ENCODE measurements at places on chromosomes 16 and 17.

DNA sequence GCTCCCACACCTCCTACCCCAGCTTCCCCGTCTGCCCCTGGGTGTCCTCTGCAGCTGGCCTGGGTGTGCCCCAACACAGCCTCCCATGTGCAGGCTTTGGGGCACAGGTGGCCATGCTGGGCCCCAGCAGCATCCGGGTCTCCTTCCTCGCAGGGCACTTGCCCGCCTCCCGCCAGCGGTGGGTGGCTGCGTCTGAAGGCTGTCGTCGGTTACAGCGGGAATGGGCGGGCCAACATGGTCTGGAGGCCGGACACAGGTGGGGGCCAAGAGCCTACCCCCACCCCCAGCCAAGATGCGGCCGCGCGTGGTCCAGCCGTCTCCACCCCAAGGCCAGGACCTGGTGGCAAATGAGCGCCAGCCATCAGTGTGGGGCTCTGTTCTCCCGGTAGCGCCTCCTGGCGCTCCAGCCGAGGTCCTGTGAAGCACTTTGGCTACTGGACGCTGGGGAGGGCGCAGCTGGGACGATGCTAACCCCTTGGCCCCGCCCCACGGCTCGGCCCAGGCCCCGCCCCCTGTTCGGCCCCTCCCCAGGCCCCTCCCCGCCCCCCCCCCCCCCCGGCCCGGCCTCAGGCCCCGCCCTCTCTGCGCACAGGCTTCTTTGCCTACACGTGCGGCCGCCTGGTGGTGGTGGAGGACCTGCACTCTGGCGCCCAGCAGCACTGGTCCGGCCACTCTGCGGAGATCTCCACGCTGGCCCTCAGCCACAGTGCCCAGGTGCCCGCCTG lies 7.3 kb upstream of the RHOT2 start:
- DNase-seq: no peak

GRCh38 chr17:41419716-41420115 lies 4.7 kb downstream of the KRT37 start:
- DNase-seq: no peak

DNA sequence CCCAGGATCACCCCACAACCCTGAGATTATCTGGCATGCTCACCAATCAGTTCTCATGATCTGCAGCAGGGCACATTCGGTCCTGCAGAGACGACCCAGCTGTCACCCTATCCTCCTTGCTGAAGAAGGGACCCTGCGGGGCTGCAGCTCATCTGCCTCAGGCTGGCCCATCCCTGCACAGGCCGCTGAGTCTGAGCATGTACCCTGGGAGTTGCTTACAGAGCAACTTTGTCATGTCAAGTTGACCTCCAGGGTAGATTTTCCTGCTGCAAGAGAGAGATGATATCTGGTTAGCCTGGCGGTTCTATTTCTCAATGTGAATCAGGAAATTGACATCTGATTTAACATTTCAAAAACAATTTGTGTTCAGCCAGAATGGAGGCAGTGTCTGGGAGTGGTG lies 36.0 kb upstream of the ADCY9 start:
- no peak for DNase-seq

DNA sequence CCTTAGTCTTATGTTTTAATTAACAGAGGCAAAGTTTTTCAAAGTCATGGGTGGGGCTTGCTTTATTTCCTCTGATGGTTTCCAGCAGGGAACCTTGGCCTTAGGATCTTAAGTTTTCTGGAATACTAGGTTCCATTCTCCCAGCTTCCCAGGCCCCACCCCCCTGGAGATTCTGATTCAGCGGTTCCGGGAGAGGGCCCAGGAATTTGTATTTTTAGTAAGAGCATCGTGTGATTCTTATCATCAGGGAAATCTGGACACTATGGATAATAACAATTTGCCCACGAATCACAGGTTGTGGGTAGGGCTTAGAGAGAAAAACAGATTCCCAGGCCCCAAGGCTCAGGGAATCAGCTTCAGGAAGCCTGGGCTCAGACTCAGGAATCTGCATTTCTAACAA lies 263.6 kb downstream of the NTN1 start:
- no peak for DNase-seq

DNA sequence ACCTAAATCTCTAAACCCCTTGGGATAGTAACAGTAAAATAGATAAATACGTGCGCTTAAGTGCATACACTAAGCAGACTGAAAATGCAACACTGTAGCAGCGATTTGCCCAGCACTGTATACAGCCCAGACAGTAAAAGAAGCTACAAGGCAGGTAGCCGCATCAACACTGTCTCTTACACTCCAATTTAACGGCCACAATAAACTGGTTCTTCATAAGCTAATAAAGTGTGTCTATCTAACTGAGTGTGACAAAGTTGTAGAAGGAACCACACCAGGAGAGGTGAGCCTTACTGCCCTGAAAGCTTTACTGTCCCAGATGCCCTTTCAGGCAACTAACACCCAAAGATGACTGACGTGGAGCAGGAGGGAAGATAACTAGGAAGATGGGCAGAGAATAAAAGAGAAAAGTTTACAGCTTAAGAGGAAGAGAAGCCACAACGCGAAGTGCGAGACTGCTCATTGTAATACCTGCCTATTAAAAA lies 847 bp downstream of the ZDHHC7 start:
- no peak for DNase-seq

- DNase-seq: no peak
Observed at GRCh38 chr17:2266865-2267228, 36.7 kb downstream of the SMG6 start.

GRCh38 chr17:5592382-5592781 lies 8.1 kb upstream of the NLRP1 start:
- DNase-seq: no peak

DNA sequence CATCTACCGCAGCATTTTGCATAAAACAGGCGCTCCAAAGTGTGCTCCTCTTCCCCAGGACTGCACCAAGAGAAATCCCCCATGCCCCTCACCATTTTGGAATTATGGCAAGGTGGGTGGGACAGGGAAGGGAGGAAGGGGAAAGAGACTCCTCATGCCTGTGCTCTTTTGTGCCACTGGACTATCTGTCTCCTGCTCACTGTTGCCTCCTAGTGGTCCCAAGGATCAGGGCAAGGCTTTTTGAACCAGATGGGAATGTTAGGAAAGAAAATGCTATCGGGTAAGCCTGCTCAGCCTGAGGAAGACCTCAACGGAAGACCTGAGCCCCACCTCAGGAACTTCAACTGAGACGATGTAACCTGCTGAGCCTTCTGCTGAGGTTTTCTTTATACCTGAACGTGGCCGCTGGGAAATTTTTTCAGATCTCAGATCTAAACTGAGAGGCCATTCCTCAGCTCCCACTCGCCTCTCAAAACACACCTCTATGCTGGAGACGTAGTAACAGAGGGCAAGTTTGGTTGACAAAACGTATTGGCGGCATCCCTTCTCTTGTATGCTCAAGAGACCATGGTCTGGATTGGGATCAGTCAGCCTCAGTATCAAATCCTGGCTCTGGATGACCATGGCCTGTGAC lies 58.3 kb downstream of the SPACA3 start:
- no peak for DNase-seq

GRCh38 chr17:50018909-50019308 lies 23.9 kb upstream of the DLX3 start:
- DNase-seq: no peak

GRCh38 chr16:49788572-49788971 lies 67.3 kb downstream of the ZNF423 start:
- no peak for DNase-seq

- no peak for DNase-seq
Observed at GRCh38 chr17:7932949-7933348, 943 bp downstream of the CNTROB start.

- DNase-seq: peak; percentile 7
Observed at GRCh38 chr17:58755577-58756245, at the start of gene PPM1E. Gene PPM1E, plus strand, starts transcription at chr17:58755854.

GRCh38 chr16:21590796-21591195 lies 8.6 kb upstream of the METTL9 start:
- no peak for DNase-seq

DNA sequence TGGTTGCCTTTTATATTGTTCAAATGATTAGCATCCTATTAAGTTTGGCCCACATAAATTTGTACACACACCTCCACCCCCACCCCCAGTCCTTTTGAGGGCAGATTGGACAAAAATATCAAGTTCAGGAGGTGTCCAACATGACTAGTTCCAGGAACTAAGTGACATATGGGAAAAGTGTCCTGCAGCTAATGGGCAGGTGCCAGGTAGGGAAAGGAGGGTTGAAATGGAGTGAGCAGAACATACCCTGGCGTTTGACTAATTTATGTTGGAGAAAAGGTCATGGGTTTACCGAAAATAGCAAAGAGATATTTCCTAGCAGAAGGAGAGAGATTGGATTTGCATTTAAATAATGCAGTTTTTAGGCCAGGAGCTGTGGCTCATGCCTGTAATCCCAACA lies 4.9 kb downstream of the KCTD2 start:
- DNase-seq: no peak

- DNase-seq: no peak
Observed at GRCh38 chr17:13088666-13089065, 70.8 kb upstream of the ELAC2 start.

- no peak for DNase-seq
Observed at GRCh38 chr16:12601290-12601900, 202.3 kb downstream of the CPPED1 start.

- DNase-seq: no peak
Observed at GRCh38 chr17:54307351-54307750, 484.6 kb downstream of the KIF2B start.

- DNase-seq: no peak
Observed at GRCh38 chr17:17780922-17781590, 55.7 kb downstream of the SREBF1 start.

- DNase-seq: no peak
Observed at GRCh38 chr17:75069783-75070182, 18.0 kb upstream of the SLC16A5 start.

GRCh38 chr17:64439956-64440355 lies 9.0 kb upstream of the MILR1 start:
- DNase-seq: no peak

GRCh38 chr16:79598348-79599181 lies 2.0 kb downstream of the MAF start:
- DNase-seq: no peak

DNA sequence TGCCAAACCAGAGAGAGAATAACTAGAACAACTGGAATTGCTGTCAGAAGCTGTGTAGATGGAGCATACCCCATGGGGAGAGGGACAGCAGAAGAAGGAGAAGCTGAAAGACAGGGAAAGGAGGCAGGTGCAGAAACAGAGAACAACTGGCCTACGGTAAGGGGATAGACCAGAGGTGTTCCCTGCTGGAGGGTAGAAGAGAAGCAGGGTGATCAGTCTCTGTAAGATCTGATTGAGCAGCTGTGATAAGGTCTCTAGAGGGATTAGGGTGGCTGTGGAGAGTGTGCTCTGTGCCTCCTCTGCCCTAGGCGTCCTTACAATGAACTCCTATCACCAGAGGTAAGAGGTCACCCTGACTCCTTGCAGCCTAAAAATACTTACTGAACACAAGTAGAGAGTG lies 30.4 kb upstream of the HS3ST3B1 start:
- no peak for DNase-seq

GRCh38 chr16:88939972-88940861 lies 36.8 kb downstream of the CBFA2T3 start:
- no peak for DNase-seq

DNA sequence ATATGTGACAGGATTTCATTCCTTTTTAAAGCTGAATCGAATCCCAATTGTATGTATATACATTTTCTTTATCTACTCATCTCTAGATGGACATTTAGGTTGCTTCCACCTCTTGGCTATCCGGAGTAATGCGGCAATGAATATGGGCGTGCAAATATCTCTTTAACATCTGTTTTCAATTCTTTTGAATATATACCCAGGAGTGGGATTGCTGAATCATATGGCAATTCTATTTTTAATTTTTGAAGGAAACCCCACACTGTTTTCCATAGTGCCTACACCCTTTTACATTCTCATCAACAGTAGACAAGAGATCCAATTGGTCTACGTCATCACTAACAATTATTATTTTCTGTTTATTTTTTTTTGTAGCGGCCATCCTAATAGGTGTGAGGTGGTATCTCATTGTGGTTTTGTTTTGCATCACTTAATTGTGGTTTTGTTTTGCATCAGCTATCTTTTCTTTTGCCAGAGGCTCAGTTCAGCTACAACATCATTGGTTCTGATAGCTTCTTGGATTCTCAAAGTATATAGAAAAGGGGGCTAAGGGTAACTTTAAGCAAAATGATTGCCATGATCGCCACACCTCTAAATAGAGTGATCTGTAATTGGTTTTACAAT lies 25.6 kb upstream of the MAP2K6 start:
- DNase-seq: no peak

DNA sequence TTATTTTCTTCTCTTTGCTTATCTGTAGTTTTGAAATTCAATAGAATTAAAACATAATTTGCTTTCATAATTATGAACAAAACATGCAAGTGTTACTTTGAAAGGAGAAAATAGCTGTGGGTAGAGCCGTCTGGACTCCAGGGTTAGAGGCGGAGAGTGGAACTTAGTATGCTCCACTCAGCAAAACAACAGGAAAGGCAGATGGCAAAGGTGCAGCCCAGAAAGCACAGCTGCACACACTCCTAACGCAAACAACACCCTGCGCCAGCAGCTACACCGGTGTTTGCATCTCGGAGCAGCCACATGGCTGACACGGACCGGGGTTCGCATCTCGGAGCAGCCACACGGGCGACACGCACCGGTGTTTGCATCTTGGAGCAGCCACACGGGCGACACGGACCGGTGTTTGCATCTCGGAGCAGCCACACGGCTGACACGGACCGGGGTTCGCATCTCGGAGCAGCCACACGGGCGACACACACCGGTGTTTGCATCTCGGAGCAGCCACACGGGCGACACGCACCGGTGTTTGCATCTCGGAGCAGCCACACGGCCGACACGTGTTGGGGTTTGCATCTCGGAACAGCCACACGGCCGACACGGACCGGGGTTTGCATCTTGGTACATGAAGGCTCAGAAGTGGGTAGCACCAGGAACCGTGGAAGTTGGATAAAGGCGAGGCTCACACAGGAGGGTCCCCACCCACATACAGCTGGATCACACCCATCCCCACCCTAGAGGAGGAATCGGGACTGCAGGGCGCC lies 12.2 kb upstream of the CAPN15 start:
- DNase-seq: no peak

DNA sequence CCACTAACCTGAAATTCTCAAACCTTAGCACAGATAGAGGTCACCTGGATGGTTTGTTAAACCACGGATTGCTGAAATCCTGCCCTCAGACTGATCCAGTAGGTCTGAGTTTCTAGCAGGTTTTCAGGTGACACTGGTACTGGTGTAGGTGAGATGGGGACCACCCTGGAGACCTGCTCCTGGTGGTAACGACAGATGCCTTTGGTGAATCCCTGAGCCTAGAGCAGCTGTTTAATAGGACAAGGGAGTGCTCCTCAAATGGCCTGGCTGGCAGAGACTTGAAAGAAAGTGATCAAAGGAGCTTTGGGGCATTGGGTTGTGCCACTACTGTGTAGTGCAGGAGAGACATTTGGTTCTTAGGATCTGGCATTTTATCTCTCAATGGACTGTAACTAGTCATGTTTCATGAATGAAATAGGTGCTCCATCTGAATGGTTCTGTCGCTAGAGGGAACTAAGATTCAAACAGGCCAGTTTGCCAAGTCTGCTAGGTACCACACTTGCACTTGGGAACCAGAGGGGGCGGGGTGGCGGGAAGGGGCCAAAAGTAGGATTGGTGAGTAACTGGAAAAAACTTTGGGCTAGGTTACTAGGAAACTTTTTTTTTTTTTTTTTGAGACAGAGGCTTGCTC lies 2.9 kb upstream of the IFI35 start:
- no peak for DNase-seq

GRCh38 chr17:80795754-80796153 lies 195.9 kb upstream of the CHMP6 start:
- DNase-seq: no peak

- no peak for DNase-seq
Observed at GRCh38 chr17:40168262-40168832, 8.9 kb upstream of the RAPGEFL1 start.

Measured in activated CD4-positive, CD25-positive, alpha-beta regulatory T cell treated with anti-CD3 and anti-CD28 coated beads, Interleukin-2, amount 50 U/mL, for 16 hours (primary cell).